NCI-H510A (cell line): ENCODE measurements at places on chromosomes 6 and 20.

- peak; percentile 16 for DNase-seq
These were observed 151.2 kb downstream of the GRM4 start for GRCh38 chr6:33994472-33995308.

GRCh38 chr6:167452338-167453081, 127.6 kb downstream of the TTLL2 start:
- DNase-seq: no peak

GRCh38 chr6:126182650-126183311, 157.1 kb upstream of the CENPW start:
- DNase-seq: no peak

- DNase-seq: no peak
These were observed 261.6 kb upstream of the TBX18 start for GRCh38 chr6:85026021-85026420.

DNA sequence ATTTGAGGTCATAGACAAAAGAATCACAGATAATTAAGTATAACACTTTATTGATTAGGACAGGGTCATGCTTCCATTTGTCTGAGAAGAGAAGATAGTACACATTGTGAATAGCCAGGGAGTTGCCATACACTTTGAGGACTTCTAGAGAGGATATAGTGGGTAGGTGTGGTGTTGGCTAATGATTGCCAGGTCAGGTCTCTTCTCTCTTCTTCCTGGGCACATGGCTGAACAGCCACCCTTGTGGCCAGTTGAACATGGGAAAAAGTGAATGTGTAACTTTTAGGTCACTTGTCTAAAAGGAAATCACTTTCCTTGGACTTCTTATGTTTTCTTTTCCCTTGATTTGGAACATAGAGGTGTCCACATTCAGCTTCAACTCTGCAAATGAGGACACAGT, 772.1 kb upstream of the MAP3K7 start:
- no peak for DNase-seq

DNA sequence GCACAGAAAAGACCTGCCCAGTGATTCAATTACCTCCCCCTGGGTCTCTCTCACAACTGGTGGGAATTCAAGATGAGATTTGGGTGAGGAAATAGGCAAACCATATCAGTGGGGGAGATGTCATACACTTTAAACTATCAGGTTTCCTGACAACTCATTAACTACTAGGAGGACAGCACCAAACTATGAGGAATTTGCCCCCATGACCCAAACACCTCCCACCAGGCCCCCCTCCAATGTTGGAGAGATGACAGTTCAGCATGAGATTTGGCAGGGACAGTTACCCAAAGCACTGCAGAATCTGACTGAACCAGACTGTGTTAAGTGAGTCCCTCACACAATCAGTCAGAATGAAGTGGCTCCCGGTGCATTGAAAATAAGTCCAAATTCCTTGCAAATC, 148.0 kb downstream of the TTLL2 start:
- no peak for DNase-seq

DNA sequence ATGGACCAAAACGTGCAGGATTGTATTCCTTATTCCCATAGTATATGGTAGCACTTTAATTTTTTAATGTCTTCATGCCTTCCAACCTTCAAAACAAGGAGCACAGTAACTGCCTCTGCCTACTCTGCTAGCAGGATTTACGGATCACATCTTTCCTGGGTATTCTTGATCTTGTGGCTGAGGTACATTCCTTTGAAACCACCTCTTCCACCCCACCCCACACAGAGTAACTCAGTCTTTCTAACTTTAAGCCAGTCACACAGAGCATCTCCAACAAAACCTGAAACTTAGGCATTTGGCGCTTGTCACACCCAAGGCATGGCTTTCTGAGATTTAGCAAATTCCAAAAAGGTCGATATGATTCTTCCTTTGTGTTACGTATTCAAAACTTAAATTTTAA, 2.3 kb upstream of the ID4 start:
- DNase-seq: no peak

- DNase-seq: no peak
These were observed 4.7 kb downstream of the GSTA4 start for GRCh38 chr6:52990342-52990741.

- DNase-seq: no peak
These were observed 77.0 kb downstream of the YTHDF1 start for GRCh38 chr20:63138855-63139341.

DNA sequence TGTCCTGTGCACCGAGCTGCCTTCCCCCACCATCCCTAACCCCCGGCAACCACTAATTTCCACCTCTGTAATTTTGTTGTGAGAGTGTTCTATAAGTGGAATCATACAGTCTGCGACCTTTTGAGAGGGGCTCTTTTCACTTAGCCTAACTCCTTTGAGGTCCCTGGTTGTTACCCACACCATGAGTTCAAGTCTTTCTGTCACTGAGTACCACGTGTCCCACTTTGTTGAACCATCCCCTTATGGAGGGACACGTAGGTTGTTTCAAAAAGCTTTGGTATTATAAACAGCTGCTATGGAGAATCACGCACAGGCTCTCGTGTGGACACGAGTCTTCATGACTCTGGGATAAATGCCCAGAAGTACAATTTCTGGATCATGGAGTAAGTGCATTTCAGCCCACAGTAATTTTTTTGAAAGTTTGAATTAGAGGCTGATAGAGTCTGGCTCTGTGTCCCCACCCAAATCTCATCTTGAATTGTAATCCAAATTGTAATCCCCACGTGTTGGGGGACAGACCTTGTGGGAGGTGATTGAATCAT, 9.5 kb downstream of the FAM209B start:
- DNase-seq: no peak

DNA sequence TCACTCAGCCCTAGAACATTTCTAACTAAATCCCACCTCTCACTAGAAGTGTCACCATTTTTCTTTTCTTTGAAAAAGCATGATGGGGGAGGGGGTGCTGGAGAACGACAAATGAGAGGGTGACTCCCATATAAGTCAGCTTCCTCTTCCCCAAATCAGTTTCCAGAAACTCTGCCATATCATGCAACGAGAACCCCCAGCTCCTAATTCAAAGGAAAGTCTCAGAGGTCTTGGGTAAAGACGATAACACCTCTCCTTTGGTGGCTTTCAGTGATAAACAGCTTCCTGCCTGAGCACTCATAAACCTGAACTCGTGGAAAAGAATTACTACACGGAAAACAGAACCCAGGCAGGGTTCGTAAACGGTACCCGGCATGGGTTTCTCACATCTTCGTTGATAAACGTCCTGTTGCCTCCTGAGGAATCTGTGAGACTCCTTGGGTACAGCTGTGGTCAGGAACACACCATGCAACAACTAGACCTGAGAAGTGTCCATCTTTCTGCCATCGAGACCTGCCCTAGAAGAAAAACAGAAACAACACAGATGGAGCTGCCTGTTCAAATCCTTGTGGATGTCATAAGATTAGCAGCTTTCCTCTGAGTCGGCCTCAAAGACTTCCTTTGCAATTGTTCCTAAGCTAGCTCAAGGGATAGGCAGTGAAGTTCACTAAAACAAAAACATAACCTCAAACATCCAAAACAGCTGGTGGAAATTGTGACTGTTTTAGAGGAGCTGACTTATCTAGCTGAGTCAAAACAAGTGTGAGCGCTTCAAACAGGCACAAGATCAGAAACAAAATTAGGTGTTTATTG, 185.8 kb upstream of the PRDM1 start:
- no peak for DNase-seq

DNA sequence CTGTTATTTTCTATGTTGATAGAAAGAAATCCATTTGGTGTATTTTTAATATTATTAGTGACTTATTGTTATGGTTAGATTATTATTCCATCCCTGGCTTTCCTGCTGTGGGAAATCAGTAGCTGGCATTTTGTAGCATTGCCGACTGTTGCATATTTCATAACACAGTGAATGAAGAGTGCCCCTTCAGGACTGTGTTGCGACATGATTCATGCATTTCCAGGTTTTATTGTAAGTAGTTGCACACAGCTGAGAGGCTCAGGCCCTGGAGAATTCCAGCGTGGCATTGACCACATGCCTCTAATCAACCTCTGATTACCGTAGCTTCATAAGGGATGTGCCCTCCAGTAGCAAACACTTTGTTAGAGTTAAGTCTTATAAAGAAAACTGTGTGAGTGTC, 263.9 kb downstream of the FARS2 start:
- no peak for DNase-seq

DNA sequence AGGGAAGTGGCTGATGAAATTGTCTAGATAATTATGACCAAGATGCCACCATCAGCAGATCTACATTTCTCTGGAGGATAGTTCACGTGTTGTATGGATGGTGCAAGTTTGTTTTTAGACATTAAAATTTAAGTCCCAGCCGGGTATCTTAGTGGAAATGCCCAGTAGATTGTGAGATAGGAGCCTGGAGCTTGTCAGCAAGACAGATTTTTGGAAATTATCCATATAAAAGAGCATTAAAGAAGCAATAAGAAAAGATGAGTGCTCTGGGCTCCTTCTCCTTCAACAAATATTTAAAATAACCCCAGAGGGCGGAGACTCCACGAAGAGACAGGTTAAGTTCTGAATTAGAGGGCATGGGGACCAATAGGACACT, 47.6 kb upstream of the SMLR1 start:
- no peak for DNase-seq

- DNase-seq: no peak
These were observed 32.2 kb upstream of the ERVFRD-1 start for GRCh38 chr6:11143394-11144371.

GRCh38 chr6:34900321-34901031, 11.4 kb downstream of the ANKS1A start:
- no peak for DNase-seq

DNA sequence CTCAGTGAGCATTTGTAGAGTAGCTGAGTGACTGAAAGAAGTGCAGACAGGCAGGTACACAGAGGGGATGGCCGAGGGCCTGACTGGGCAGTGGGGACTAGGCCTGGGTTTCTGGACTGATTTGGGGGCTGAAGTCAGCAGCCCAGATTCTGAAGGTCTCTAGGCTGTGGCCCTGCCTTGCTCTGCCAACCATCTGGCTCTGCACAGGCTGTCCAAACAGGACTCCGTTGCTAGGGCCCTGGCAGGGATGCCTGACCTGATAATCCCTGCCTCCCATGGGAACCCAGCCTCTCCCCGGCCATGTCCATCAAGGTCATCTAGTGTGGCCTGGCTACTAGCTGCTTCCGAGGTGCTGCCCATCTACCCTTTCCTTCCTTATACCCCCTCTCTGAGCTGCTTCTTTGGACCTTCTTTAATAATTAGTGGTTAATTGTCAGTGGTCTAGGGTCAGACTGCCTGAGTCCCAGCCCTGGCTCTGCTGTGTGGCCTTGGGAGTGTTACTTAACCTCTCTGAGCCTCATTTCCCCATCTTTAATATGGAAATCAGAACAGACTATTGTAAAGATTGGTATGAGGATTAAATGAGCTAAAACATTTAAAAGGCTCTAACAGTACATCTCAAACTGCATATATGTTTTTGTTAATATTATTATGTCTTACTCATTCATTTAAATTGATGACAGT, 137.9 kb downstream of the VEGFA start:
- no peak for DNase-seq

GRCh38 chr6:28657769-28658465, 132.2 kb downstream of the GPX5 start:
- no peak for DNase-seq

DNA sequence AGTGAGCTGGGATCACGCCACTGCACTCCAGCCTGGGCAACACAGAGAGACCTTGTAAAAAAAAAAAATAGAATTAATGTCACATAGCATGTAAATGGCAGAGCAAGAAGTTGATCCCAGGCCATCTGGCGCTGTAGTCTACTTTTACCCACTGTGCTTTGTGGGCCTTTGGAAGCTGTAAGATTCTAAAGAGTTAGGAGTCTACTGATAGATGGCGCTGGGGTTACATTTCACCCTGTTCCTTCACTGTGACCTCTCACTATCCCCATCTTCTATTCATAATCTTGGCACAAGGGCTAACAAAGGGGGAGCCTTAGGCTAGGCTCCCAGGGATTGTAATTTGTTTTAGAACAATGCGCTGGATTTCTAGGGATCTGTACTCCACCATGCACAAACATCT, 24.4 kb downstream of the SIRPD start:
- no peak for DNase-seq

DNA sequence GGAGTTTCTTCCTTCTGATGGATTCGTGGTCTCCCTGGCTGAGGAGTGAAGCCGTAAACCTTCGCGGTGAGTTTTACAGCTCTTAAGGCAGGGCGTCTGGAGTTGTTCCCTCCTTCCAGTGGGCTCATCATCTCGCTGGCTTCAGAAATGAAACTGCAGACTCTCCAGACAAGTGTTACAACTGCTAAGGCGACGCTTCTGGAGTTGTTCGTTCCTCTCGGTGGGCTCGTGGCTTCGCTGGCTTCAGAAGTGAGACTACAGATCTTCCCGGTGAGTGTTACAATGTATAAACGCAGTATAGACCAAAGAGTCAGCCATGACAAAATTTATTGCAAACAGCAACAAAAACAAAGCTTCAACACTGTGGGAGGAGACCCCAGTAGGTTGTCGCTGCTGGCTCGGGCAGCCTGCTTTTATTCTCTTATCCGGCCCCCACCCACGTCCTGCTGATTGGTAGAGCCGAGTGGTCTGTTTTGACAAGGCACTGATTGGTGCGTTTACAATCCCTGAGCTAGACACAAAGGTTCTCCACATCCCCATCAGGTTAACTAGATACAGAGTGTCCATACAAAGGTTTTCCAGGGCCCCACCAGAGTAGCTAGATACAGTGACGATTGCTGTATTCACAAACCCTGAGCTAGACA, 113.2 kb downstream of the GPX5 start:
- DNase-seq: no peak

- no peak for DNase-seq
These were observed 11.9 kb downstream of the PRR18 start for GRCh38 chr6:166296035-166296883.

DNA sequence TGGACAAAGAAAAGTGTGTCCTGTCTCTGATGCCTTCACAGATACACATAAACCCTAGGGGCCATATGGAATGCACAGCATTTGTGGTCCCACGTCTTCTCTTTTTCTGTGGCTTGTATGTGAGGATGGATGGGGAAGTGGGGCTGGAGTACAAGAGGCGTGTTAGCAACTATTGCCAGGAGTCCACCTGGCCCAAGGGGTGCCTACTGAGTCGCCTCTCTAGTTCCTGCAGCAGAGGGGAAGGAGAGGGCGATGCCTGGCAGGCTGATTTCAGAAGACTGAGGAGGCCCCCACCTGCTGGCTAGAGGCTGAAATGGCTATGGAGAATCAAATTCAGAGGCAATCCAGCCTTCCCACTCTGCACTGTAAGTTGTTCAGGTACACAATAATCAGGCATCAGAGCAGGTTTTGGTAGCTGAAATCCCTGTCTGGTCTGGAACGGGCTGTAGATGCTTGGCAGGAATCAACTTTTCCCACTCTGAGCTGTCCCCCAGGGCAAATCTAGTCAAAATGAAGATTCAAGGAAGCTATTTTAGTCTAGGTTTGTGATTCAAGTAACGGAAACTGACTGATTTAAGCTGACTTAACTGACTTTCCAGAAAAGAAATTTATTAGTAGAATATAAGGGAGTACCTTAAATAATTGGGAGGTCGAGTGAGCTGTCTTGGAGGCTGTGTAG, 14.9 kb upstream of the PPARD start:
- DNase-seq: peak; percentile 27
